Activated CD4-positive, alpha-beta T cell treated with anti-CD3 and anti-CD28 coated beads, Interleukin-2, amount 50 U/mL, for 4 hours (primary cell): ENCODE measurements at places on chromosomes 5 and 9.
A peak's percentile ranks its signal among the peaks of the same experiment; 100 is the strongest.

GRCh38 chr5:76190356-76190755, 107.2 kb downstream of the SV2C start:
- DNase-seq, result no peak

GRCh38 chr5:163506726-163507125, 1.3 kb downstream of the MAT2B start:
- DNase-seq, result no peak

GRCh38 chr5:143801252-143801939, 10.6 kb upstream of the HMHB1 start:
- no peak for DNase-seq

- DNase-seq, result no peak
Observed at GRCh38 chr5:148584103-148584502, 70.2 kb downstream of the HTR4 start.

DNA sequence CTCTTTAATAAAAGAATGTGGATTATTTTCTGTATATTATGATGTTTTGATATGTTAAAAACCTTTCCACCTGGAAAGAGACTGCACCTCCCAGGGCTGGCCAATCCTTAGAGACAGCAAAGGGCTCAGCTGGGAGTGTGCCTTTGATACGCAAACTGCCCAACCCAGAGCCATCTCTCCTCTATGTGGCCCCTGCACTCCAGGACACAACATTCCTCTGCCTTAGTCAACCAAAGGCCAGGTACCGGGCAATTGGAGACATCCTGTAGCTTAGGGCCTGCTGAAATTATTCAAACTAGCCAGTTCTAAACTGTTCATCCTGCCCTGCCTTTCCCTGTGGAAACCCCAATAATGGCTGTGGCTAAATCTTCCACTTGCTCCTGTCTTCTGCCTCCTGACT, 5.0 kb upstream of the HSPB3 start:
- DNase-seq, result no peak

- no peak for DNase-seq
Observed at GRCh38 chr5:72280581-72281069, 39.4 kb downstream of the MRPS27 start.

GRCh38 chr5:155616779-155617392, 603.3 kb downstream of the KIF4B start:
- DNase-seq, result peak; percentile 28

DNA sequence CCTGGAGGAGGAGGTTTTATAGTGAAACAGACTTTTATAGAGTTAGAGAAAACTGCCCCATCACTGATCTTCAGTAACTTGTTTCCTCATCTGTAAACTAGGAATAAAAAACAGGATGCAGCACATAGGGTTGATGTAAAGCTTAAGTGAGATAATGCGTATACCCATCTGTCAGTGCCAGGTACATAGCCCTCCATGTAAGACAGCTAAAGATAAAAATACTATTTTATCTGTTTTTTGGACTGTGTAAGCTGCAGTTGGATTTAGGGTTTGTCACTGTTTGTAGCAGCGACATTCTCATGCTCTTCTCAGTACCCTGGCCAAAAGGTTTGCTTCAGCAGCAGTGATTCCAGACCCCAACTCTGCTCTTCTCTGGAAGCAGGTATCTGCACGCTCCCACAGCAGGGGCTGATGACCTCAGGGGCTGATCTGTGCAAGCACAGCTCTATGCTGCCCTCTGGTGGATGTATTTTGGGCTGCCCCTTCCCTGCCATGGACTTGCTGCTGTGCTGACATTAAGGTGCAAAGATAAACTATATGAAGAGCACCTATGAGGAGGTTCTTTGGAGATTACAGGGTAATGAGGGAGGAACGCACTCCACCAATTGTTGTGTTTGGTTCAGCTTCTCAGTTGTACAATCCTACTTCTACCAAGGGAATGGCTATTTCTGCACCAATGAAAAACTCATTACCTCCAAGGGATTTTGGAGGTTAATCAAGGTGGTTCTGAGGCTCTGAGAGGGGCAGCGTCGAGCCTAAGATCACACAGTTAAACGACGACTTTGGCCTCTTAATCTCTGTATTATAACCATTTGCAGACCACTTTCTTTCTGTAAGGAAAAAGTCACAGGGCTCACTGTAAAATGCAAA, 13.1 kb downstream of the HMHB1 start:
- DNase-seq, result peak; percentile 84

DNA sequence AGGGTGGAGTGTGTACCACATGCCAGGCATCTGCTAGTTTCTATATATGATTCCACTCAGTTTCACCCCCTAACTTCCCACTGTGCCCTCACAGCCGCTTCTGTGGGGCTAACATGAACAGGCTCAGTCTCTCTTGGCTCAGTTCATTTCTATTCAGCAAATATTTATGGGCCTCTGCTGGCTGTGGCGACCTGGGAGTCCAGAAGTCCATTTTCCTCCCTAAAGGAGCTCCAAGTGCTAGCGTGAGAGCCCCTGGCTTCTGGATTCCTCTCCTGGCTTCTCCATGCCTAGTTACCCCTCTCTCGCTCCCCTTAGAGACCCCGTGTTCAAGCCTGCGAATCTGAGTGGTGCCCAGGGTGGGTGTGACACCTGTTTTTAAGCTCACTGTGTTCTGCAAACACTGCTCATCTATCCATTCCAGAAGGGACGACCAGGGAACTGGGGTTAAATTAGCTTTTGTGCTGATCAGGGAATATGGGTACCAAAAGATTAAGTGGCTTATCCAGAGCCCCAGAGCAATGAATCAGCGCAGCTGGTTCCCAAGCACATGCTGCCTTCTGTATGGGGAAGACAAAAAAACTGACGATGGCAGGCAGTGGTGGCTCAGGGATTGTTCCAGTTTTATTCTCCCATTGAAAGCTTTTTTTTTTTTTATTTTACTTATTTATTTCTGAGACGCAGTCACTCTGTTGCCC, 57.6 kb downstream of the HMCN2 start:
- no peak for DNase-seq

GRCh38 chr9:115349542-115349941, 231.6 kb upstream of the TNC start:
- DNase-seq, result no peak

GRCh38 chr5:158022393-158022792, 163.4 kb upstream of the CLINT1 start:
- DNase-seq, result no peak

DNA sequence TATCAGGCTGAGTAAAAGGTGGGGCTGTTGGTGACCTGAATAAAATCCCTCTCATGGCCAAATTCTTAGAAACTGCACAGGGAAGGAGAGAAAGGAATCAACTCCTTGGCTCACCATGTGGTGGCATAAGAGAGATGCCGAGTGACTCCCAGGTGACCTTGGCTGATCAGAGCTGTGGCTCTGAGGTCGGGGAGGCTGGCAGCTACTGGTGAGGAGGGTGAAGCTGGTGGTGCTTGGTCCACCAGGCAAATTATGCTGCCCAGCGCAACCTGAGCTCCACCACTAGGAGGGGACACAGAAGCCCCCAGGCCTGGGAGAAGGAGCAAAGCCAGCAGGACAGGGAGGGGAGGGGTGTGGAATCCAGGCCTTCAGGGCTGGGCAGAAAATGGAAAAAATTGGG, 111.2 kb upstream of the IL12B start:
- no peak for DNase-seq
